ENCODE measurements at places on chromosomes 3 and 15.

GRCh38 chr15:40691737-40692136, 3.2 kb upstream of the RAD51 start:
- DNase-seq, result no peak

DNA sequence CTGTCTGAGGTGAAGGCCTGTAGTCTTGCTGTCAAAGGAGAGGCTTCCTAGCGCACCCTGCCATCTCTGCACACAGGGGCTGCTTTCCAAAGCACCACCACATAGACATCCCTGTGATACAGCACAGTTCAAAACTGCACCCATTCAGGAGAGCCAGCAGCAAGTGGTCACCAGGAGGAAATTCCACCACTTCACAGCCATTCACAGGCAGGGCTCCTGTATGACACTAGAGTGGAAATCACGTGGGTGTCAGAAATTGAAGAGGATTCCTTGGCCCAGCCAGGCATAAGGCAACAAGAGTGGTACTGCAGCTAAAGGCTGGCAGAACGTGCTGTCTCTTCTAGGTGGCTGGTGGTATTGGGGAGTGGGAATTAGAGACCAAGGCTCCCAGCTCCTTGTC, 102.8 kb downstream of the RFTN1 start:
- DNase-seq, result no peak

- DNase-seq, result no peak
These were observed 1.7 kb downstream of the HEG1 start for GRCh38 chr3:125054062-125054448.

GRCh38 chr3:108610651-108611050, 21.1 kb downstream of the DZIP3 start:
- no peak for DNase-seq

DNA sequence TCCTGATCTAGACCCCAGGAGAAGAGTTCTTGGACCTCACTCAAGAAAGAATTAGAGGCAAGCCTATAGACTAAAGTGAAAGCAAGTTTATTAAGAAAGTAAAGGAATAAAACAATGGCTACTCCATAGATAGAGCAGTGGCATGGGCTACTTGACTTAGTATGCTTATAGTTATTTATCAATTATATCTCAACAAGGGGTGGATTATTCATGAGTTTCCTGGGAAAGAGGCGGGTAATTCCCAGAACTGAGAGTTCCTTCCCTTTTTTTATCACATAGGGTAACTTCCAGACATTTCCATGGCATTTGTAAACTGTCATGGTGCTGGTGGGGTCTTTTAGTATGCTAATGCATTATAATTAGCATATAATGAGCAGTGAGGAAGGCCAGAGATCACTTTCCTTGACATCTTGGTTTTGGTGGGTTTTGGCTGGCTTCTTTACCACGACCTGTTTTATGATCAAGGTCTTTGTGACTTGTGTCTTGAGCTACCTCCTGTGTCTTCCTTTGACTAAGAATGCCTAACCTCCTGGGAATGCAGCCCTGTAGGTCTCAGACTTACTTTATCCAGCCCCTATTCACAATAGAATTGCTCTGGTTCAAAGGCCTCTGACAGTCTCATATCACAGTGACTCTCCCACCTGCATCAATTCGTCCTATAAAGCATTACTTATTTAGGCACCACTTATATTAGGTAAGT, 35.3 kb upstream of the PLSCR2 start:
- no peak for DNase-seq

GRCh38 chr3:195005251-195005620, 265.7 kb downstream of the XXYLT1 start:
- no peak for DNase-seq

DNA sequence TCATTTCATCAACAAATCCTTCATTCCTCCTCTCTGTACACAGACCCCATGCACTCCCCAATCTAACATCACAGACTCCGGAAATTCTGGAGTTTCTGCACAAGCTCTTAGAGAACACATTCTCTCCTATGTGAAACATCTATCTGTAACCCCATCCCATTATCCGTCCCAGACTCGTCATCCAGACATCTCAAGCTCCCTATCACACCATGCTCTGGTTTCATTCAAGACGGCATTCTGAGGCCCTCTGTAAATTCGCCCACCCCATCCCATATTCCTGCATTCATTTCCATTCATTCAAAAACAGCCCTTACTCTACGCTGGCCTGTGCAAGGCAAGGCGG, 575 bp downstream of the LEO1 start:
- DNase-seq, result no peak

DNA sequence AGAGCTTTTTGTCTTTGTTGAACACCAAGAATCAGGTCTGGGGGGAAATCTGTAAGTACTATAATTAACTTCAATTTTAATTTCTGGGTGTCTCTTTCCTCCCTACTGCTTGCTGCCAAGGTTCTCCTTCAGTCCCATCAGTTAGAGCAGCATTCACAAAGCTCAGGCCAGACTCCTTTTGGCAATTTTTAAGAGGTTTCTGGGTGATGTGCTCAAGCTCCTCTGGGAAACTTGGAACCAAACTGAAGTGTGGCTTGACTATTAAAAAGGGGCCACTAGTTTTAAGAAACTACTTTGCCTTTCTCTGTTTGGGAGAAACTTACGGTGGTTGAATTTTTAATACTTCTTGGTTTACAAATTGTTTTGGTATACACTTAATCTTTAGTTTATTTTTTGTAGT, 227.7 kb upstream of the SOX2 start:
- DNase-seq, result no peak

DNA sequence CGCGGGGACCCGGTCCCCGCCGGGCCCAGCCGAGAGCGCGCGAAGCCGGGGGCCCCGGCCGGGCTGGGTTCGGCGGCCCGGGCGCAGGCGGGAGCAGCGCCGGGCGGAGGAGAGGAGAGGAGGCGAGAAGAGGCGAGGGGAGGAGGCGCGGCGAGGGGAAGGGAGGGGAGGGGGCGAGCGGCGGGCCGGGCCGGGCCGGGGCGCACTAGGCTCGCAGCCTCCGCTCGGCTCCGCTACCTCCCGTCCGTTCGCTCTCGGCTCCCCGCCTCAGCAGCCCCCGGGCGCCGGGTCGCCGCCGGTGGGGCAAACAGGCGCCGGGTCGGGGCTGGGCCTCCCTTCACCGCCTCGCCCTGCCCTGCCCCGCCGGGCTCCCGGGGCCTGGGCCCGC, 351 bp downstream of the INSYN1 start:
- DNase-seq, result no peak

DNA sequence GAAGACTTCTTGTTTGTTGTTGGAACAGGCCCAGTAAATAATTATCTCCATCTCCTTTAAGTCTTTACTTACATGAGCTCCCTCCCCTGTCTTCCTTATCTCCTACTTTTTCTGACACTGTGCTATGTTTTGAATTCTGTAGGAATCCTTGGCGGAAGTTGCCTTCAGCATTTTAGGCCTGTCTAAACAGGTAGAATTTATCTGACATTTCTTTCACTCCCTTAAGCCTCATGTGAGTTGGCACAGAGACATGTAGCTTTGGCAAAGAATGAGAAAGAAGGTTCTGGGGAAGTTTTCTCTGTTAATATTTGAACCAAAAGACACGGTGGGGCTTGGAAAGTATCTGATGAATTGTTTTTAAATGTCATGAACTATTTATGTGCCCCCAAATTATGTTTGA, 8.1 kb downstream of the MCTP2 start:
- no peak for DNase-seq

DNA sequence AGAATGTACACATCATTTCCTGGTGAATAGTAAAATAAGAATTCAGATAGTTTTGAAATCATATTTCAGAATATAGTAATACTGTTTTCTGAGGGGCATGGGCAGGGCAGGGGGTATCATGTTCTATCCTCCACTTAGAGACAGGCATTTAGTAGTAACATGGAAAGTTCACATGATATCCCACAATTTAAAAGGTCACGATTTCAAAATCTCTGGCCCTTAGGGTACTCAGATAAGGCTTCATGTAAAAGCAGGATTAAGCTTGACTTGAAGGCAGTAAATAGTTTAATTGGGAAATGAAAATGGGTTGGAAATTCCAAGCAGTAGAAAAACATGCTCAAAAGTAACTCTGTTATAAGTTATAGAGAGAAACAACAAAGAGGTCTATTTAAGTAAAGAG, 353.2 kb upstream of the AGTR1 start:
- no peak for DNase-seq

GRCh38 chr3:43178891-43179366, 73.0 kb upstream of the POMGNT2 start:
- no peak for DNase-seq

GRCh38 chr15:66685638-66686150, 16.3 kb upstream of the SMAD6 start:
- DNase-seq, result no peak

GRCh38 chr3:158727206-158728060, 4.8 kb downstream of the RARRES1 start:
- DNase-seq, result no peak

DNA sequence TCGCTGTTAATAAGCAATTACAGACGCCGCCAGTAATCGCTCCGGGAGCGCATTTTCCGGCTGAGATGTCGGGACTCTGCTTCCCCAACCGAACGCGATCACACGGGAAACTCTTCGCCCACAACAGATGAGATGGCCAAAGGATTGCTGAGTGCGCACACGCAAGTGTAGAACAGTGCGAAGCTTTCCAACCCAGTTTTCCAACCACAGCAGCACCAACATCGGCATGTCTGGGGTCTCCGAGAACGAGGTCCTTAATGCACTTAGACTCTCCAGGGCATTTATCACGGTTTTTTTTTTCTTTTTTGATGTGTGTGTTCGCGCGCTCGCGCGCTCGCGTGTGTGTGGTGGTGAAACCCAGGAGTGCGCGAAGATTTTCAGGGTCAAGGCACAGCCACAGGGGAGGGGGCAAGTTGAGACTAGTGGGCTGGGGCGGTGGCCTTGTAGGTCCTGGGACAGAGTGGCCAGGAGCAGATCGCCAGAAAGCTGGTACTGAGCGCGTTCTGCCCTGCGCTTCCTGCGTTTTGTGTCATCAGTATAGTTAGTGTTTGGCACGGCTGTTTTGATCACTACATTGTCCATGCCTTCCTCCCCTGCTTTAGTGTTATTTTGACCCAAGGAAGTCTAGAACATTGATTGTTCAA, 1.8 kb upstream of the EOMES start:
- no peak for DNase-seq

DNA sequence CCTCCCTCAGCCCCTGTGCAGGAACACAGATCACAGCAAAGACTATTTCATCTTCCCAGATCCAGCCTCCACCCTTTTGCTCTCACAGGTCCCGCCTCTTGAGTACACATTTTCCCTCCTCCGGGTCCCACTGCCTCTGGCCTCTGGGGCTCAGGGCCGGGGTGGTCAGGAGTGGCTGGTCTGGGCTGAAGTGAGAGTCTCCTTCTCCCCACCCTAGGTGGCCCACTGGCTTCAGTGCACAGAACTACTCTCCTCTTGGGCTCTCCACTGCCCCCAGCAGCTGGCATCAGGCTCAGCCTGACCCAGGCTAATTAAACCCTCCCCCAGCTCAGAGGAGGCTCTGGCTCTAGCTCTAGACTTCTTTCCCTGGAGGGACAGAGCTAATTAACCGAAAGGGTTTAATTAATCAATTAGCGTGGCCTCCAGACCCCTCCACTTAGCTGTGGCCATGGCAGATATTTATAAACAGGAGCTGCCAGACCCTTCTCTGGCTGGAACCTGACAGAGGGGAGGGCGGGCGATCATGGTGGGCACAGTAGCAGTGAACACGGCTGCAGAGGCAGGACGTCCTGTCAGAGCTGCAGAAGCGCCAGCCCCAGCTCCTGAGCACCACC, 15.1 kb downstream of the DUSP7 start:
- no peak for DNase-seq

- no peak for DNase-seq
These were observed 8.5 kb downstream of the KLHL18 start for GRCh38 chr3:47291158-47291753.

DNA sequence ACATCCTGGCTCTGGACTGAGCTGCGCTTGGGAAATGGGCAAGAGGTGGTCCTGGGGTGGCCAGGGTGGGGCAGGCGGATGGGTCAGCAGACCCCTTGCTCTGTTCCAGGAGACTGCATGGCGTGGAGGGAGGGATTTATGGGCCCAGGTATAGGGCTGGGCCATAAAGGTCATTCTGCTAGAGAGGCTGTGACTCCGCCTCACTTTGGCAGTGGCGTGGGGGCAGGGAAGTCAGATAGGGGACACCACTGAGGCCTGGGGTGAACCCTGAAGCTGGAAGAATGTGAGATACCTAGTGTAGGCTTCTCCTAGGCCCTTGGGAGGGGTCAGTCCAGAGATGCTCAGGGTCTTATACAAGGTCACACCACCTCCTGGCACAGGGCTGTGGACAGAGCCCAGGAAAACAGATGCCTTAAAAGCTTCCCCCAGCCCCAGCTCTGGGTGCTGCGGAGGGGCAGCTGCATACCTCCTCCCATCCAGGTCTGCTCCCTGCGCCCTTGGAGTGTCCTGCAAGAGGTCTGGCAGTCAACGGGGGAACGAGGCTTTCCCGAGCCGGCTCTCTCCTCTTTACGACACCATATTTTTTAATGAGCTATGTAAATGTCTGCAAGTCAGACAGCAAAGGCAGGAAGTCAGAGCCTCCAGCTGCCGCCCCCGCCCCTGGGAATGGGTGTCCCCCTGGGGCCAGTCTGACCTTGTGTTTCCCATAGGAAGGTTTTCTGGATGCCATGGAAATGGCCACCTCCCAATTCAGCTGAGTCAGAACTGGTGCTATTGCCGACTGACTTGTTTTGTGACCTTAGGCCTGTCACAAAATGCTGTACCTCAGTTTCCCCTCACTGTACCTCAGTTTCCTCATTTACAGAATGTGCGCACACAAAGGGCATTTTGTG, 26.3 kb downstream of the LINGO1 start:
- no peak for DNase-seq

GRCh38 chr15:70633103-70633831, 130.1 kb downstream of the UACA start:
- DNase-seq, result no peak

- no peak for DNase-seq
These were observed 52.0 kb upstream of the CTSH start for GRCh38 chr15:78996894-78997275.

DNA sequence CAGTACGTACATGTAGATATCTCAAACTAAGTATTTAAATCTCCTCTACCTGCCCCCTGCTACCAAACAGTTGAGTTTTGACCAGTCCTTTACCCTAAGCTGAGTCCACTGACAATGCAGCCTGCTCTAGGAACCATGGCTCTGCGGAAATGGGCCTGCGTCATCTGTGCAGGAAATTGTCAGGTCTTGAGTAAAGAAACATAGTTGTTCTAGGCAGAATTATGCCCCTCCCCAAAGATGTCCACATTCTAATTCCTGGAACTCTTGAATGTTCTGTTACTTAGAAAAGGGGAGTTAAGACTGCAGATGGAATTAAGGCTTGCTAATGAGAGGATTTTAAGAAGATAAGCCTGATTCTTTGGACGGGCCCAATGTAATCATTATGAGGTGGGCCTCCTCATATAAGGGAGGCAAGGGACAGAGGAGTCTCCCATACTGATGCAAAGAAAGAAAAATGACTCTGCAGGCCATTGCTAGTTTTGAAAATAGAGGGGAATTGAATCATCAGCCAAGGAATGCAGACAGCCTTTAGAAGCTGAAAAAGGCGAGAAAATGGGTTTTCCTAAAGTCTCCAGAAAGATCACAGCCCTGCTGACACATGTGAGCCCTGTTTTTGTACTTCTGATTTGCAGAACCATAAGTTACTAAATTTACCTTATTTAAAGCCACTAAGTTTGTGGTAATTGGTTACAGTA, 5.5 kb upstream of the VGLL3 start:
- DNase-seq, result no peak

- no peak for DNase-seq
These were observed 65.2 kb downstream of the TLE3 start for GRCh38 chr15:70032509-70032908.

GRCh38 chr3:114389156-114389555, 95.3 kb downstream of the TIGIT start:
- DNase-seq, result no peak
